Stimulated activated CD8-positive, alpha-beta memory T cell treated with anti-CD3 and anti-CD28 coated beads, Interleukin-7, amount 100 ng/mL, for 1 hour (primary cell): ENCODE measurements at places on chromosomes 4 and X.

GRCh38 chrX:43958529-43958928 is 14.7 kb downstream of the NDP start:
- DNase-seq = no peak

GRCh38 chr4:150323406-150324325 is 245.4 kb downstream of the DCLK2 start:
- no peak for DNase-seq

GRCh38 chrX:9670136-9670814 is 95.4 kb downstream of the GPR143 start:
- DNase-seq = no peak

DNA sequence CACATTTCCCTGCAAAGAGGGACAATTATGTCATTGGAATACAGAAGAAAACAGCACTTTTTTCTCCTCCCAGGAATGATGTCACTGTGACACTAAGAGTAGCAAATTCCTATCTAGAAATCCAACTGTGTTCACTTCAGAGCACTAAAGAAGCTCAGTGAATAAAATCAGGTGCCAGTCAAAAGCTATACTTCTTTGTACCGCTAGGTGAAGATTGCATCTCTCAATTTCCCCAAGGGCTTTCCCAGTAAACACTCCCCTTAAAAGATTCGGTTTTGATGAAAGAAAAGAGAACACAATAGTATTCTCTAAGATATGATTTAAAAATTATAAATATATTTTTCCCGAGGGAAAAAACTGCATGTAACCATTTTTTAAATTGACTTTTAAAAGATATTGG is 104.7 kb upstream of the MID1 start:
- DNase-seq = no peak

GRCh38 chr4:152380185-152380584 is 155.7 kb downstream of the FBXW7 start:
- DNase-seq = no peak
